ENCODE measurements at places on chromosomes 16 and 17.

DNA sequence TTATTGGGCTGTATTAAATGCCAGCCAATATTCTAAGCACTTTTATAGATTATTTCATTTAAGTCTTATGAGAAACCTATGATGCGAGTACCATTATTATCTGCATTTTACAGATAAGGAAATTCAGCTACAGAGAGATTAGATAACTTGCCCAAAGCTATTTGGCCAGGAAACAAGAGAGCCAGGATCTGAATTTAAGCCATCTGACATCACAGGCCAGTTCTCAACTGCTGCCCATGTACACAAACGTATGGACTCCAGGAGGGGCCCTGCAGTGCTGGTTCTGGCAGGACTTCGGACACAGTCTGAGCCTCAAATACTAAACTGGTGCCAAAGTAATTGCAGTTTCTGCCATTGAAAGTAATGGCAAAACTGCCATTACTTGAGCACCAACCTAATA lies 40.2 kb downstream of the CPPED1 start:
- no peak for DNase-seq

GRCh38 chr17:81250286-81251093 lies 11.4 kb downstream of the NDUFAF8 start:
- no peak for DNase-seq

DNA sequence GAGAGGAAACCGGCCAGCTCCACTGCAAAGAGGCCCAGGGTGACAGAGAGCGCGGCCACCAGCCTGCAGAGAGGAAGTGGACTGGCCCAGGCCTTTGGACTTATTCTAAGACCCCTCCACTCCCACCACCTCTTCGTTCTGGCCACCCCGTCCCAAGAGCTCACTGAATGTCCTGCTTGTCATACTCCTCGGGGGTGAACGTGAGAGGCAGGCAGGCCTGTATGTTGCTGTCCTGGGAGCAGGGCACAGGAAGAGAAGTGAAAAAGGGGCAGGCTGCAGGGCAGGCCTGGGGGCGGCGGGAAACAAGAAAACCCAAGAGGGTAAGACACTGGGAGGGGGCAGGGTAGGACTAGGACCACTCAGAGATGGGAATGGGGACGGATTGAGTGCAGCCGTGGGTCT lies 384 bp downstream of the TMEM107 start:
- DNase-seq, result no peak

- DNase-seq, result no peak
Observed at GRCh38 chr16:11547118-11547916, 39.4 kb downstream of the LITAF start.

GRCh38 chr16:2009791-2010510 lies at the start of gene ZNF598:
TSS of gene ZNF598 (minus strand) at chr16:2009821.
- DNase-seq, result no peak

- no peak for DNase-seq
Observed at GRCh38 chr17:58760248-58760647, 4.6 kb downstream of the PPM1E start.

GRCh38 chr17:12769981-12770380 lies 19.3 kb upstream of the ARHGAP44 start:
- no peak for DNase-seq

GRCh38 chr17:21173543-21173942 lies 40.4 kb downstream of the TMEM11 start:
- DNase-seq, result no peak

GRCh38 chr17:35998756-35999155 lies 2.6 kb downstream of the CCL15 start:
- DNase-seq, result no peak

GRCh38 chr16:88170528-88170991 lies 212.2 kb upstream of the ZNF469 start:
- DNase-seq, result no peak

DNA sequence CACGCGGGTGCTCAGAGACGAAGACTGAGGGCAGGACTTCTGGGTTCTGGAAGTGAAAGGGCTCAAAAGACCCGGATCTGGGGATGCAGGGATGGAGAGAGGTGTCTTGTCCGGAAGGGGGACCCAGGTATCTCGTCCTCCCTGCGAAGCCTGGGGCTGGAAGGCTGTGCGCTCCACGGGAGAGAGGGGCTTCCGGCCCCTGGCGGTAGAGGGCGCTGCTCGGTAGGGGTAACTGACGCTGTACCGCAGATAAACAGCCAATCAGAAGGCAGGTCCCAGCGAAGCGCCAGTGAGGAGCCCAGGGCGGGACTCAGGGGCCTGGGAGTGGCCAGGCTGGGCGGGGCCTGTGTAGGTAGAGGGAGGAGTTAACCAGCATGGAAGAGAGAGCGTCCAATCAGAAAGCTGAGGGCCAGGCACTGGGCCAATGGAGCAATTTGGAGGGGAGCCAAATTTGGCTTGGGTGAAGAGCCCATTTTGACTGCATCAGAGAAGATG lies 804 bp downstream of the TGFB1I1 start:
- no peak for DNase-seq

GRCh38 chr16:57192146-57192545 lies 6.0 kb downstream of the RSPRY1 start:
- DNase-seq, result no peak

DNA sequence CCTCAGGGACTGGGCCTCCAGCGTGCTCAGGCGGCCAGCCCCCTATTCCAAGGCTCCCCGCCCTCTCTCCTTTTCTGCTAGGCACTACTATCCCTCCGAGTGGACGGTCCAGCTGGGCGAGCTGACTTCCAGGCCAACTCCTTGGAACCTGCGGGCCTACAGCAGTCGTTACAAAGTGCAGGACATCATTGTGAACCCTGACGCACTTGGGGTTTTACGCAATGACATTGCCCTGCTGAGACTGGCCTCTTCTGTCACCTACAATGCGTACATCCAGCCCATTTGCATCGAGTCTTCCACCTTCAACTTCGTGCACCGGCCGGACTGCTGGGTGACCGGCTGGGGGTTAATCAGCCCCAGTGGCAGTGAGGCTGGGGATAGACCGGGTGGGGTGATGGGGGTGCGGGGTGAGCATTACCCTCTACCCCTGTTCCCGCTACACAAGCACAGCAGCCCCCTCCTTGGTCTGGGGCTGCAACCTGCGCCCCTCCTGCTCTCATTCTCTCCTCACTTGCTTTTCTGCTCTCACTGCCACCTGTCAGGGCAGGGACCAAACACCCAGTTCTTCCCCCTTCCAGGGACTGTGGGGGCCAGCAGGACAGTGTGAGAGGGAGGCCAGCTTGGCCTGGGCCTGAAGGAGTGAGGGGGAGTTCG lies 1.1 kb downstream of the PRSS41 start:
- no peak for DNase-seq

- DNase-seq, result no peak
Observed at GRCh38 chr16:31505483-31505882, 2.7 kb downstream of the RUSF1 start.

- DNase-seq, result no peak
Observed at GRCh38 chr16:57091975-57092785, at the start of gene CPNE2. TSS of gene CPNE2 (plus strand) at chr16:57092583. CDS start at chr16:57110743, 18,160 bp downstream.

- DNase-seq, result no peak
Observed at GRCh38 chr16:85715169-85716021, 26.6 kb upstream of the GINS2 start.

DNA sequence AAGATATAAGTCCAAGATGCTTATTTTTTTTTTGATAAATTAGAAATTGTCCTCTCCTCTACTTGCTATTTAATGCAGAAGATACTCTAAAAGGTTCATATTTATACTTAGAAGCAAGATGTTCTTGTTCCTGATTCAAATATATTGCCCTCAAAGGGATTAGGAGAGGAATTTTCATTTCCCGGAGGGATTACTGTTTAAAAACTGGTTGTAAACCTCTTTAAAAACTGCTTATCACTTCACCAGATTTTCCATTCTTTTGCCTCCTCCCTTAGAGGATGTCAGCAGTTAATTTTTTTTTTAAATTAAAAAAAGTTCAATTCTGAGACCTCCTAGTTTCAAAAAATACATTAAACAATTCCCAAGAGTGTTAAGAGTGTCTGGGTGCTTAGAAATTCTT lies 2.8 kb downstream of the TENT4B start:
- no peak for DNase-seq

GRCh38 chr16:60717808-60718207 lies 1318.4 kb downstream of the CDH8 start:
- no peak for DNase-seq

- no peak for DNase-seq
Observed at GRCh38 chr16:86370062-86370461, 140.3 kb upstream of the FOXF1 start.

- DNase-seq, result no peak
Observed at GRCh38 chr16:57284209-57284951, at the start of gene PLLP. TSS of gene PLLP (minus strand) at chr16:57284672. CDS start at chr16:57284540, 132 bp downstream.

GRCh38 chr17:4004517-4005295 lies 40.5 kb upstream of the ATP2A3 start:
- DNase-seq, result no peak

DNA sequence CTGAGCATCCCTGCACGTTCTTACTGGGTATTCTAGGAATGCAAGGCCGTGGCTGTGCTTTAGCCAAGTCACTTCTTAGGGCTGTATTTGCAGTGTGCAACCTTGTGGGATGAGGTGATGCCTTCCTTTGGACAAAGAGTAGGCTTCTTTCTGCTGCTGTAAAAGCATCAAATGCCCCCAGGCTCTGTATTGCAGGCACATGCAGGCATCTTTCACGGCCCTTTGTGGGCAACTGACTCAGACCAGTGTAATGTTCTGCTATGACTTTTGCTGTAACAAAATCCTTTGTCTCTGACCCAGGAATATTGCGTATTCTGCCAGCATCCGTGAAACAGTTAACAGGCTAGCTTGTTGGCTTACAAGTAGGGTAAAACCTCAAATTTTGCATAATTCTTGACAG lies 30.9 kb upstream of the GCSH start:
- no peak for DNase-seq

GRCh38 chr17:59378675-59379074 lies 47.2 kb downstream of the YPEL2 start:
- no peak for DNase-seq

GRCh38 chr17:20967776-20968175 lies 75.0 kb downstream of the USP22 start:
- no peak for DNase-seq

DNA sequence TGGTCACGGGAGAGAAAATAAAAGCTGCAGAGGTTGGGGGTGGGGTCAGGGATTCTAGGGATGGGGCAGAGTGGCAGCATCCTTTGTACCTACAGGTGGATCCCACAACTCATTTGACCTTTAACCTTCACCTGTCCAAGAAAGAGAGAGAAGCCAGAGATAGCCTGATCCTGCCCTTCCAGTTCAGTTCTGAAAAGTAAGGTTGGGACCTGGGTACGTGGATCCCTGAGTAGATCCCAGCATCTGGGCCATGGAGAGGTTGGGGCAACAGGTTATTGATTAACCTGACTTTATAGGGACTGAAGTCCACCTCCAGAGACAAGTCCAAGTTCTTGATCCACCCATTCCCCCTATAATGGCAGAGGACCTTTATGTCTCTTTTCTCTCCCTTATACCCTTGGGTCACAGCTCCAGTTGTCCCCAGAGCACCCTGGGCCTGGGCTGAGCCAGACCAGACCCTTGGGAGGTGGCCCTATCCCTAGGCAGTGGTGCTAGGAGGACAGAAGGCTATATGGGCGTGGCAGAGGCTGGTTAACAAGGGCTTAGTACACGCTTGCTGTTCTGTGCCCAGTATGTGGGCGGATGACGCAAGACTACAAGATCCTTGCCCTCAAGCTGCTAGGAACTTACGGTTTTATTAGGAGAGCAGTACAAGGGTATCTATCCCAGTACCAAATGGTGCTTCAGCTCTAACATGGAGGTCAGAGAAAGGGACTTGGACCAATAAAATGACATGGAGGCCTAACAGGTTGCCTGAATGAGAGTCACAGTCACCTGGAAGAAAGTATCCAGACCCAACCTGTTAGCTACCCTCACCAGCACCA lies 3.3 kb downstream of the CLDN7 start:
- no peak for DNase-seq

- DNase-seq, result no peak
Observed at GRCh38 chr17:44941712-44942331, 5.8 kb downstream of the KIF18B start.

- DNase-seq, result no peak
Observed at GRCh38 chr16:64384636-64385035, 737.2 kb downstream of the CDH11 start.

- DNase-seq, result no peak
Observed at GRCh38 chr16:81095653-81095952, 592 bp downstream of the GCSH start.

- DNase-seq, result no peak
Observed at GRCh38 chr17:34639706-34640425, 60.5 kb downstream of the TMEM132E start.

- no peak for DNase-seq
Observed at GRCh38 chr17:45146166-45146565, 2.1 kb upstream of the HEXIM1 start.

DNA sequence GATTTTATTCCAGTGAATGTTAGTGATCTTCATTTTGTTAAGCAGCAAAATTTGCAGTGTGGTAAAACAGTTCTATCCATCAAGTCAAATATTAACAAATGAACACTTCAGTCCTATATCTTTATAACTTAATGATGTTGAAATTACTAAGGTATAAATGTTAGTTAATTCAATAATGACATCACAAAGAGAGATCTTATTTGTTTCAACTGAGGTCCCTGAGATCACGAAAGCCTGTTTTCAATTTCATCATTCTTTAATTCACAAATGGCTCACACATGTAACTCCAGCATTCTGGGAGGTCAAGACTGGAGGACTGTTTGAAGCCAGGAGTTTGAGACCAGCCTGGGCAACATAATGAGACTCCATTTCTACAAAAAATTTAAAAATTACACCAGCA lies 13.9 kb downstream of the SMURF2 start:
- no peak for DNase-seq

GRCh38 chr17:30958187-30958586 lies 12.7 kb upstream of the RNF135 start:
- DNase-seq, result no peak

GRCh38 chr17:32941419-32942032 lies 13.6 kb downstream of the TMEM98 start:
- DNase-seq, result no peak

DNA sequence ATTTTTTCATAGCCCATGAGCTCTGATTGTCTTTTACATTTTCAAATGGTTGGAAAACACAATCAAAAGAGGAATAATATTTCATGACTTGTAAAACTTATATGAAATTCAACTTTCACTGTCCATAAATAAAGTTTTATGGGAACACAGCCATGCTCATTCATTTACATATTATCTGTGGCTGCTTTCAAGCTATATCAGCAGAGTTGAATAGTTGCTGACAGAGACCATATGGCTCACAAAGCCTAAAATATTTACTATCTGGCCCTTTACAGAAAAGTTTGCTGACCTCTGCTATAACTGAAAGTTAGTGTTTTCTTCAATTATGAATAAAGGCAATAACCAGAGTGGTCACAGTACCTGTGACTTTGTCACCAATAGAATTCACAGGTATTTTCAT lies 128.2 kb upstream of the GNAO1 start:
- no peak for DNase-seq
